ENCODE measurements at places on chromosomes 16 and 17.

DNA sequence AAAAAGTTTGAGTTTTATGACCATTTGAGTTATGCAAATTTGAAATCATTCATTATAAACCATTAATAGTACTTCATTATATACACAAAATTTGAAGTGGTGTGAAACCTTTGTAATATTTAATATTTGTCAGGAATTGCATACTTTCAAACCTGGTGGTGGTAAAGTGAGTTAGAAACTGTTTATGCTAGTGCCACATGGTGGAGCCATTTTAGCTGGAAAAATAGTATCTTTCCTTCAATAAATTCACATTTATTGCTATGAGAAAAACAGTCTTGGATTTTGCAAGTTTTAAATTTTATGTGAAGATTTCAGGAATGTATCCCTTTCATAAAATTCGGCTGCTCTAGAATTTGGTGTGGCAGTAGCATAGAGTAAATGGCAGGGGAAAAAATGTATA is 7.3 kb upstream of the BLMH start:
- no peak for DNase-seq

GRCh38 chr17:76884995-76885893 is 17.0 kb downstream of the MGAT5B start:
- DNase-seq: no peak

GRCh38 chr16:26441178-26441577 is 625.5 kb upstream of the C16orf82 start:
- no peak for DNase-seq

GRCh38 chr17:51091635-51092034 is 29.0 kb downstream of the SPAG9 start:
- DNase-seq: no peak

GRCh38 chr17:67260170-67260987 is 15.4 kb upstream of the HELZ start:
- peak; percentile 65 for DNase-seq

GRCh38 chr16:66271074-66272060 is 95.1 kb upstream of the CDH5 start:
- DNase-seq: no peak

GRCh38 chr16:89473791-89474414 is 16.5 kb downstream of the ANKRD11 start:
- no peak for DNase-seq

- DNase-seq: no peak
These were observed 8.9 kb upstream of the CACNG1 start for GRCh38 chr17:67035131-67036083.

DNA sequence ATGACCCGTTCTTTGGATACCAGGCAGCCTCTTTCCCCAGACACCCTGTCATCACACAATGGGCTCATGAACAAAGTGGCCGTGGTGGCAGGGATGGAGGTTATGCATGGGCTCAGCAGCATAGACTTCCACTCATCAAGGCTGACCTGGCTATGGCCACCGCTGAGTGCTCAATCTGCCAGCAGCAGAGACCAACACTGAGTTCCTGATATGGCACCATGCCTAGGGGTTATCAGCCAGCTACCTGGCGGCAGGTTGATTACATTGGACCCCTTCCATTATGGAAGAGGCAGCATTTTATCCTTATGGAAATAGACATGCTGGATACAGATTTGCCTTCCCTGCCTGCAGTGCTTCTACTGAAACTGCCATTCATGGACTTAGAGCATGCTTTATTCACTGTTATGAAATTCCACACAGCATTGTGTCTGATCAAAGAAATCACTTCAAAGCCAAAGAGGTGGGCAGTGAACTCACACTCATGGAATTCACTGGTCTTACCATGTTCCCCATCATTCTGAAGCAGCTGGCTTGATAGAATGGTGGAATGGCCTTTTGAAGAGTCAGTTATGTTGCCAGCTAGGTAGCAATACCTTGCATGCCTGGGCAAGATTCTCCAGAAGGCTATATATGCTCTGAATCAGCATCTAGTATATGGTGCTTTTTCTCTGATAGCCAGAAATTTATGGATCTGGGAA is 160.6 kb downstream of the PRKCB start:
- DNase-seq: no peak

DNA sequence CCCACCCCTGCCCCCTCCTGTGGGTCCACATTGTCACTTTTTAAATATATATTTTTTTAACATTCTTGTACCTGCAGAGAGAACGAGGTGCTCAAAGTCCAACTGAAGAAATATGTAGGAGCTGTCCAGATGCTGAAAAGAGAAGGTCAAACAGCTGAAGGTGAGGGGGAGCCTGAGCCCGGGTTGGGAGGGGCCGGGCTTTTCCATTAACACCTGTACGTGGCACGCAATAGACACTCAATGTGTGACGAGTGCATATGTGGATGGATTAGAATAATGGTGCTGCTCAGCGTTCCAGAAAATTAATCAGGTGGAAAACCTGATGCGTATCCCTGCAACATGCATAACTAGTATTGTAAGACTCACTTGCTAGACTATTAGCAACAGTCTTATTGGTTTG is 223.0 kb downstream of the SNX29 start:
- DNase-seq: no peak

- no peak for DNase-seq
These were observed 225.3 kb downstream of the SNX29 start for GRCh38 chr16:12201866-12202265.
